GM23338 (cell line): ENCODE measurements at places on chromosomes 1 and 21. TPM values are rescaled to one million over a fixed set of nuclear protein-coding genes. Genes with fewer than 3 reads are reported as not detected.

- DNase-seq: no peak
Measured at GRCh38 chr1:29365906-29366670, 129.8 kb downstream of the PTPRU start.

KDF1 gene
- 18.0 and 21.1 TPM in 2 replicates for total RNA-seq

GRCh38 chr1:227776331-227776771 lies 39.1 kb upstream of the PRSS38 start:
- DNase-seq: no peak

GRCh38 chr1:36482724-36483388 lies at the start of gene CSF3R:
TSS of gene CSF3R (minus strand) at chr1:36482913. CDS start at chr1:36479496, 3,417 bp downstream.
- no peak for DNase-seq

DNA sequence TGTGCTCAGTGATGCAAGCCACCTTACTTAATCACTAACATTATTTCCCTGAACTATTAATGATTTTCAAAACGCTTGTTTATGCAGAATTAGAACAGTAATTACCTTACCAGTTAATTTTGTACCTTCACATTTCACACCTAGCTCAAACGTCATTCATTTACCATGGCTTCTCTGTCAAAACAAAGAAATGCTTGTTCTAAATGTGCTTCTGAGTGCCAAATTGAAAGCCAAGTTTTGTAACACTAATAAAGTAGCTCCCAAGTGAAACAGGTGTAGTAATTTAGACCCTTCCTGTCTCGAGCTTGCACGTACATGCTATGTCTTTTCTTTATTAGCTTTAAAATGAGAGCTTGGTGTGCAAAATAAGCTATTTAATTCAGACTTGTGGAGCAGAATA lies 533.7 kb upstream of the PKN2 start:
- no peak for DNase-seq

GRCh38 chr21:39189857-39190604 lies 6.8 kb upstream of the PSMG1 start:
- no peak for DNase-seq

DNA sequence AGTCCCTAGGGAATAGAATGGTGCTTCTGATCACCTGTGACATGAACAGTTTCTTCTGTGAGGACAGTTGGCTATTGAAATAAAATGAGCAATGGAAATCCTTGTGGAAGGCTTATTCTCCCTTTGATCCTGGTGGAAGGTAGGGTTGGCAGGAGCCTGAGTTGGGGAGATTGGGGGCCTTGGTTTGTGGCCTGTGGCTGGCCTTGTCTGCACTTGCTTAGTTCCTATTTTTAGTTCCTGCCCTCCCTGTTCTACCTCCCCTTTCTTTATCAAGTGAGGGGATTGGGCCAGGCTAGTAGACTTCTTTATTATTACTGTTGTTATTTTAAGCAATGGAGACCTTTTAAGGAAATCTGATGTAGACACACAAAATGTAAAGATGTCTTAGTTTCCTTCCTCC lies 8.2 kb downstream of the DMRTB1 start:
- no peak for DNase-seq

- peak; percentile 69 for DNase-seq
Measured at GRCh38 chr1:153404768-153405167, 11.6 kb upstream of the S100A7A start.

C4BPA gene
- not detected in 2 replicates for total RNA-seq

DNA sequence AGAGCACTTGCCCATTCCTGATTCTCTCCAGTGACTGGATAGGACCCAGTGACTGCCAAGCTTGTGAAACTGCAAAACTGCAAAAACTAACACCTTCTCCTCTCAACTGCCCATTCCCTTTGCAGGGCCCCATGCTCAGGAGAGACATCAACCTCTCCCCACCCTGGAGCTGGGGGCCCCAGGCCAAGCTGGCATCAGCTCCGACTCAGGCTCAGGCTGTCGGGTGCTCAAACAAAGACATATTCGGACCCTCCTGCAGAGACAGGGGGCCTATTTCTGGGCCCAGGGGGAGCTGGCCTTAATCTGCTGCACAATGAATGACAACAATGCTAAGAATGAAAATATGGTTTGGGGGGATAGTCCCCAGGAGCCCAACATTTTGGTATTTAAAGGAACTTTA lies 11.8 kb downstream of the LMX1A start:
- DNase-seq: no peak

GRCh38 chr1:10402729-10403274 lies 3.9 kb downstream of the PGD start:
- DNase-seq: no peak

- DNase-seq: no peak
Measured at GRCh38 chr1:12426030-12426429, 192.0 kb downstream of the DHRS3 start.

S100A7 gene
- total RNA-seq: not detected in 2 replicates

DNA sequence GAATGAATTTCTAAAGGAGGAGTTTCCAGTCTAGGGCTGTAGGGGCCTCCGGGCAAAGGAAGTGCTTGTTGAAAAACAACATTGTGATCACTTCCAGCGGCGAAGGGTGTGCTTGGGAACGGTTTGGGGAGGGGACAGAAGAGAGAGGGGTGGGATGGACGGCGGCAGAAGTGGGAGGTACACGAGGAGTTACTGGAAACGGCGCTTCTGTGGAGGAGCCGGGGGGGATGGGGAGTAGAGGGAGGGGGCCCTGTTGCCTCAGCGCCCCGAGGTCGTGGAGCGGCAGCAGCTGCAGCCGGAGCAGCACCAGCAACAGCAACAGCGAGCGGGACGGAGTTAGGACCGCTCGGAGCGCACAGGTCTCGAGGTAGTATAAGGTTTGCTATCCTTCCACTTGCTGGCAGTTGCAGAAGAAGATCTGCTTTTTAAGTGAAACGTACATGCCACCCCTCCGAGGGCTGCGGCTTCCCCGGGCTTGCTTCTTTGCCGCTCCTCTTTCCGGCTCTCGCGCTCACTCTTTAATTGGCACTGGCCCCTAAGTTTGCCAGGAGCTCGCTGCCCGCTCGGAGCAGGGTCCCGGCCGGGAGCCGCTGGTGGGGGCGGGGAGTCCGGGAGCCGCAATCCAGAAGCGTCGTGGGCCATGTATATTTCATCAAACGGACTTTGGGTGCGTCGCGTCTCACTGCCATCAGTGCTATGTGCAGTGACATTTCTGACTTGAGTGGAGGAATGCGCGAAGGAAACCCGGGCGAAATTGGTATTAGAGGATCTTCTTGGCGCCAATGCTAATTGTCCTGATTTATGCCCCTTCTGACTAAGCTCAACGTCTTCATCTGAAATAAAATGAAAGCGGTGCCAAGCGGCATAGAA lies 771 bp upstream of the NTNG1 start:
- peak; percentile 86 for DNase-seq

DNA sequence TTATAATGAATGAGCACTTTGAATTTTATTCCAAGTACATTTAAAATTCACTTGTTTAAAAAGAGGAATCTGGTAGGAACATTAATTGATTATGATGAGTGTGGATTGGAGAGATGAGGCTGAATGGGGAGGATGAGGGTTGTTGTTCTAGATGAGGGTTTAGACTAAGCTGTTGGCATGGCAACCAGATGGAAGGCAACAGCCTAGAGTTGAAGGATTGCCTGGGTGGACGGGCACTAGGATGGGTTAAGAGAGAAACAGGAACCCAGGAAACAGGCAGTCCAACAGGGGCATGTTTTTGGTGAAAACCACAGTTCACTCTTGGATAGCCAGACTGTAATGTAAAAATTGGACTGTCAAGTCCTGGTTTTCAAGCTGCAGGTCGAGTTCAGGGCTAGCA lies 125.5 kb downstream of the CHRM3 start:
- DNase-seq: peak; percentile 21

DNA sequence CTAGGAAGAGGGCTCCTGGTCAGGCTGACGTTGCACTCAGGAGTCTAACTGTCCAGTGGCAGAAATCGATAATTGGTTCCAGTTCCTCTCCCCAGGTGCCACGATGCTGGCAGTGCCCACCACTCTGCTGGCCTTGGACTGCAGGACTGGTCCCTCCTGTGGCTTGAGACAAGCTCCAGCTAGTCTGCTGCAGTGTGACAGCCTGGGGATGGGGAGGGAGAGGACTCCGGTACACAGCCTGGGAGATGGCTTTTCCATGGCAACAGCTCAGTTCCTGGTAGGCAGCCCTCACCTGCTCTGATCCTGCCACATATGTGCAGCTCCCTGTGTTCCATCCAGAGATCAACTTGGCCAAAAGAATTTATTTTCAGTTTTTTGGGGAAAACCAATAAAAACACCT lies 239.3 kb downstream of the KCNJ6 start:
- DNase-seq: no peak

DNA sequence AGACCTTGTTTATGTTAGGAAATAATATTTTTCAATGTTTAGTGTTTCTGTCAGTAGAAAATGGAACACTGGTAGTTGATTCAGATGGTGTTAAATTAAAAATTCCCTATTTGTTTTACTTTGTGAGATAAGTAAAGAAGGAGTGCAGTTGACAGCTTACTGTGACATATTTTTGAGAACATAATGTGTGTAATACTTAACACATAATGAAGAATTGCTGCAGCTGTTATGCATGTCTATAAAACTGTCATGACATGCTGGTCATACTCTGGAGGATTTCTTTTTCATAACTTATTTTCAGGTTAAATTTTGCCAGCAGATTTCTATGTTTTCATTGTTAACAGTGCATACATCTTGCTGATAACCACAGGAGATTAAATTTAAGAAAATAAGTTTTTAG lies 296.1 kb downstream of the CTH start:
- DNase-seq: no peak

- DNase-seq: no peak
Measured at GRCh38 chr21:45266518-45267389, 20.9 kb downstream of the POFUT2 start.

DNA sequence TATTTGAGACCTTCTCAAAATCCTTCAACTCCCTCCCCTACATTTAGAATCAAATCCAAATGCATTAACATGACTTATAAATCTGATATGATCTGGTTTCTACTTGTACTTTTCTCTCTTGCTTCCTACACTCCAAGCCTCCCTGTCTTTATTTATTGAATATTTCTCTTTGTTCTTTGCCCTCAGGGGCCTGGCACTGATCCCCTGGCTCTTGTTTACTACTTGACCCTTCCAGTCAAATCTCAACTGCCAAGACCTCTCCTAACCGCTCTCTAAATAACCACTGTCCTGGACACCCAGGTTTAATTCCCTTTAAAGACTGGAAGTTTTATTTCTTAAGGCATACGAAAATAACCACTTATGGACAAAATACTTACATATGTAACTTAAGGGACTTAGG lies 248.9 kb downstream of the CHRM3 start:
- DNase-seq: no peak

INSRR gene
- total RNA-seq: not detected in 2 replicates

OR2L3 gene
- total RNA-seq: not detected in 2 replicates

DNA sequence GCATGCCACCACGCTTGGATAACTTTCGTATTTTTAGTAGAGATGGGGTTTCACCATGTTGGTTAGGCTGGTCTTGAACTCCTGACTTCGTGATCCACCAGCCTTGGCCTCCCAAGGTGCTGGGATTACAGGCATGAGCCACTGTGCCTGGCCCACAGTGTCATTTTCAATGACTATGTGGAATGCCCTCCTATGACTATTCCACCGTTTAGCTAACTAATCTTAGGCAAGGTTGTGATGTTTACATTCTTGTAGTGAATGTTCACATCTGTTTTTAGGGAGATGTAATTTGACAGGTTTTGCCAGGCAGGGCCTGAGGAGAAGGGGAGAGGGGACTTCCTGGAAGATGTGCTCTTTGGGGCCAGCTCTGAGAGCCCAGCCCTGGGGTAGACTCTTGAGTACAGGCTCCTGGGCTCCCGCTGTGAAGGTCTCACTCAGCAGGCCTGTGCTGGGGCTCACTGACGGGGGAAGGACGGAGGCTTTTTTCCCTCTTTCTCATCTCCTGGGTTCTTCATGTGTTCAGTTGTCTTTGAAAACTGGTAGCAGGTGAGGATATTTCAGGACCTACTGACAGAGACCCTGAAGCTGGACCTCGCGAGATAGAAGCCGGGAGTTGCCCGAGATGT lies 13.2 kb downstream of the COQ8A start:
- no peak for DNase-seq

DNA sequence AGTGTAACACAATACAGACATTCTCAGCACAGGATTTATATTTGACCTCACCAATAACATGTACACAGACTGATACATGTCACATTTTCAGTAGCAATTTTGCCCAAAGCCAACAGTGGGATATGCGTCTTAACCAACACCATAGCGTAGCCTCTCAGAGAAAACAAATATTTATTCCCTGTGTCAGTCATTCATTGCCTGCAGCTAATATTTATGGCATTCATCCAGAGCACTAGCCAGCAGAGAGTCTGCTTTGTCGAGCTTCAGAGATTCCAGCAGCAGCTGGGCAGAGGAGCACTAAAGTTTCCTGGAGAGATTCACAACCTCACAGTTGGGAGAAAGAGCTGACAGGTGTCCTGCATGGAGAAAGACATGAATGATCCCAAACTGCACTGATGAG lies 400.7 kb upstream of the DAB1 start:
- no peak for DNase-seq

THEMIS2 gene
- 19.3 and 32.4 TPM in 2 replicates for total RNA-seq

DNA sequence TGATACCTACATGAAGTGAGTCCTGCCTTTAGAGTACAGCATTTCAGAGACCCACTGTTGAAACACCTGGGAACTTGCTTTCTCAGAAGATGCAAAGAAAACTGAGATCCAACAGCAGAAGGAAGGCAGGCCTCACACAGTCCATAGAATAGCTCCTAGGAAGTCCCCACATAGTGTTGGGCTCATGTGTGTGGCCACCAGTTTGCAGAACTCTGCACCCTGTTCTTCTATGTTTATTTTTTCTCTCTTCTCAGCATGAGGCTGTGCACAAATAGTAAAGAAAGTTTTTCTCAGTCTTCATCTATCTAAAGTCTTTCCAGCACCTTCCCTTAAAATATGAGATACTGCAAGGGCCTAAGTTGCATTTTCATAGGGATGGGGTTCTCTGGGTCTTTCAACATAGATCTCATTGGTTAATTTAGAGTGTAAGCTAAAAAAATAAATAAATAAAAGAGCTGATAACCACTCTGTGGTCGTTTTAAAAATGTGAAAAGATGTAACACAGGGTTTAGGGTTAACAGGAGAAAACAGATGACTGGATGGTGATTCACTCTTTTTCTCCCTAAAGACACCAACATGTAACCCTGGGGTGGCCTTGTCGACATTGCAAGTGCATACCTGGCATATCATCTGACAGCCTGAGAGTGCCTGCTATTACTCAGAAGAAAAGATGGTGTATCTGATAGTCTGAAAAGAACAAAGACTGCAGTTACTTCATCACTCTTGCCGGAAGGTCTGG lies 94.6 kb downstream of the ZC3H11B start:
- no peak for DNase-seq
